ENCODE measurements at places on chromosomes 7 and 10.

DNA sequence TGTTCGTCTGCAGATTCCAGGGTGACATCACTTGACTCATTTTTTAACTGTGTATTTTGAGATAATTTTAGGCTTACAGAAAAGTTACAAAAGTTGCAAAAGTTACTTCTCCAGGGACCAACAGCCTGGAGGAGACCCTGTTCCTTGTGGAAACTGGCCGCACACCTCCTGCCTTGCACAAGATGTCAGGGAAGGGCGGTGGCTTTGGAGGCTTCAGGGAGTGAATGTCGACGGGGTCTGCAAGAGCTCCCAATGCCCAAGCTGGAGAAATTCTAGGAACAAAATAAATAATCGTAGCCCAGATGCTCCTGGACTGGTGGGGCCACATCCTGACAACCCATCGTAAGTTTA lies 62.2 kb upstream of the FAM20C start:
- peak; percentile 15 for DNase-seq

GRCh38 chr10:97715259-97715874 lies 1.8 kb downstream of the MARVELD1 start:
- DNase-seq = no peak

DNA sequence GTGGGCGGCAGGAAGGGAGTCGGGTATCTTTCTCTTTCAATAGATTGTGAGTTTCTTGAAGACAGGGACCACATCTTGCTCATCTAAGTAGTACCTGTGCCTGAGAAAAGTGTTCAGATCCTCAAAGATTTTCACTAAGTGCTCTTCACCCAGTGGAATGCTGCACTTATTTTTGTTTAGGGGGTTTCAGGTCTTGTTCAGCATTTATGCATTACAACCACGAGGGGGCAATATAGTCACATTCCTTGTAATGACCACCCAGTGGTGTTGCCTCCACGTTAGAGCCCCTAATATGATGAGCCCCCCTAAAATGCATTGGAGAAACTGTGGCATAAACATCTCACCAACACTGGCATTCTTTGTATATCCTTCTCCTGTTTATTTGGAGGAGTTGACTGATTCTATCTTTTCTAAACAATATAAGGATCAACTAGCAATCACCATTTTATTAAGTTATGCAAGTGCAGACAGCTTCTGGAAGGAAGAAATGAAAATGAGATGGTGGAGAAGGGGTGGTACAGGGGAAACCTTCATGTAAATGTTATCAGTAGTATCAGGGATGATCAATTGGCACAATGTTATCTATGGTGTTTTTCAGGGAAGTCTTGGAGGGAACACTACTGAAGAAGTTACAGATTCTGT lies 3.1 kb upstream of the PAPSS2 start:
- no peak for DNase-seq

DNA sequence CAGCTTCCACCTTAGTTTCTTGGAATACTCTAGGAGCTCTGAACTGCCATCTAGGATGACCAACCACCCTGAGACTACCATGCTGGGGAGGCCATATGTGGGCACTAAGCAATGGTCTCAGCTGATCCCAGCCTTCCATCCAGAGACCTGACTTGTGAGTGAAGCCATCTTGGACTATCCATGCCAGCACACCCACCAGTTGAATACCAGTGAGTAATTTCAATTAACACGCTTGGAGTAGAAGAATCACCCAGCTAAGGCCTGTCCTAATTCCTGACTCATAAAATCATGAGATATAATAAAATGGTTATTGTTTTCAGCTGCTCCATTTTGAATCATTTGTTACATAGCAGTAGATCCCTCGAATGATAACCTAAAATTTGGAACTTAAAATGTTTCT lies 5.2 kb upstream of the KIF5B start:
- no peak for DNase-seq

- DNase-seq = peak; percentile 49
Measured at GRCh38 chr7:5265320-5266190, 17.2 kb upstream of the SLC29A4 start.

GRCh38 chr10:29955329-29955935 lies 104.0 kb downstream of the JCAD start:
- peak; percentile 40 for DNase-seq

DNA sequence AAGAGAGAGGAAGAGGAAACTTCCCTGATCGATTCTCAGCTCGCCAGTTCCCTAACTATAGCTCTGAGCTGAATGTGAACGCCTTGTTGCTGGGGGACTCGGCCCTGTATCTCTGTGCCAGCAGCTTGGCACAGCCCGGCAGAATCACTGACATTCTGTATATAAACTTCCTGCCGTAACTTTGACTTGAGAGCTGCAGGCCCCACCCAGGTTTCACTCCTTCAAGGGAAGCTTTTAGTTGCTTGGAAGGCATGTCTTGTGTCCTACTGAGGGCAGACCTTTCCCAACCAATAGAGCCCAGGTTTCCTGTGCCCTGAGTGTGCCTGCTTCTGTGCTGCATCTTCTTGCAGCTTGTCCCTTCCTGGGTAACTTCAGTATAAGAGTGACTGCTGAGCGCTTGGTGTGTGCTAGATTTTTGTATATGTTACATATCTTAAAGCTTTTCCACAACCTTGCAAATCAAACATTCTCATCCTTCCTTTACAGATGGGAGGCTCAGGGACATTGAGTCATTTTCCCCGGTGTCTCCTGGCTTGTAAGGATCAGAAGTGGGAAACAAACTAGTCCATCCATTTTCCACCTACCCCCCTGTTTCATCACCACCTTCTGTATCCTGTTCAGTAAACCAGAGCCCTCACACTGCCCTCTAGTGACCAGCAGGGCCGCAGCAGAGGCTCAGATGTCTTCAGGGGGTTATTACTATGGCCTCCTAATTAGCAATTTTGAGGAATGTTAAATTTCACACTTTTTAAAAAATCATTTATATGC lies 225.2 kb upstream of the PRSS58 start:
- peak; percentile 73 for DNase-seq

Data from islet precursor cell (in vitro differentiated cells).